ENCODE measurements at places on chromosomes 3 and 15.
A peak's percentile ranks its signal among the peaks of the same experiment; 100 is the strongest.

- peak; percentile 28 for DNase-seq
These were observed 96.3 kb downstream of the SOX2 start for GRCh38 chr3:181808053-181808452.

DNA sequence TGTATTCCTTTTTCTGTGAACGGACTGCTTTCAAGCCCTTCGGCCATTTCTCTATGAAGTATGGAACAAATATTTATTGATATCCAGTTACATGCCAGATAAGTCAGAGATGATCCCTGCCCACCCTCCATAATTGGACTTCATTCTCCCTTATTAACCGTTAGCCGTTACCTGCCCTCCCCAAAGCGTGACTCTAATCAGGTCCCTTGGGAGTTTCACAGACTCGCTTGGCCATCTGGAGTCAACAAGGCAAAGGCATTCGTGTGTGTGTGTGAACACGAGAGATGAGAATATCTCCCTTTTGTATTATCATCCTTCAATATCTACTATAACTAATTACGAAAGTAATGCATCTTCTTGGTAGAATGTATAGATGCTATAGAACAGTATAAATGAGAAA lies 314.5 kb downstream of the TLE3 start:
- DNase-seq: no peak

GRCh38 chr15:78044407-78045155 lies 32.9 kb downstream of the TBC1D2B start:
- no peak for DNase-seq

DNA sequence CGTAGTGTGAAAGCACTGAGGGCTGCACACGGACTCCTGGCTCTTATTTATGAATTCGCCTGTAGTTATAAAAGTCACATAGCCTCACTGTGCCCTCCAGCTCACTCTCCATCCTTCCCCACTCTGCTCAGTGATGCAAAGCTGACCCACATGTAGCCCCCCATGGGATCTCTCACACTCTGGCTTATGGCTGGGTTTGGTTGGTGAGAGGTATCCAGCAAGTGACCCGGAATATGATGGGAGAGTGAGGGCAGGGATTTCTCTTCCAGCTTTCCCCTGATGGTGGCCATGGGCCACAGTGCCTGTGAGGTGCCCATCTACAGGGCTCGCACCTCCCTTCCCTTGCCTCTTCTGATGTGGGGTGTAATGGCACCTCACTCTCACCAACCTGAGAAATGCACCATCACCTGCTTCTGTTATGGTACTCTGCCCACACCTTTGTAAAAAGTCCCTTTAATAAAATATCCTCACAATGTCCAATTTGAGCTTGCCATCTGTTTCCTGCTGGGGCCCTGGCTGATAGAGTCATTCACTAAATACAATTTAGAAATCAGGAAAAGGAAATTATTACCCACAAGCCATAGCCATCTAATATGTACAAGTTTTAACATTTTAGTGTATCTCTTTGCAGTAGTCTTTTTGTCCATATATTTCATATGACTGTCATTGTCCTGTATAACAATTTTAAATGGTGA lies 93.6 kb downstream of the SCN11A start:
- no peak for DNase-seq
